ENCODE measurements at places on chromosomes 2 and 18.

- no peak for DNase-seq
Measured at GRCh38 chr2:200498402-200499162, 11.3 kb downstream of the KCTD18 start.

DNA sequence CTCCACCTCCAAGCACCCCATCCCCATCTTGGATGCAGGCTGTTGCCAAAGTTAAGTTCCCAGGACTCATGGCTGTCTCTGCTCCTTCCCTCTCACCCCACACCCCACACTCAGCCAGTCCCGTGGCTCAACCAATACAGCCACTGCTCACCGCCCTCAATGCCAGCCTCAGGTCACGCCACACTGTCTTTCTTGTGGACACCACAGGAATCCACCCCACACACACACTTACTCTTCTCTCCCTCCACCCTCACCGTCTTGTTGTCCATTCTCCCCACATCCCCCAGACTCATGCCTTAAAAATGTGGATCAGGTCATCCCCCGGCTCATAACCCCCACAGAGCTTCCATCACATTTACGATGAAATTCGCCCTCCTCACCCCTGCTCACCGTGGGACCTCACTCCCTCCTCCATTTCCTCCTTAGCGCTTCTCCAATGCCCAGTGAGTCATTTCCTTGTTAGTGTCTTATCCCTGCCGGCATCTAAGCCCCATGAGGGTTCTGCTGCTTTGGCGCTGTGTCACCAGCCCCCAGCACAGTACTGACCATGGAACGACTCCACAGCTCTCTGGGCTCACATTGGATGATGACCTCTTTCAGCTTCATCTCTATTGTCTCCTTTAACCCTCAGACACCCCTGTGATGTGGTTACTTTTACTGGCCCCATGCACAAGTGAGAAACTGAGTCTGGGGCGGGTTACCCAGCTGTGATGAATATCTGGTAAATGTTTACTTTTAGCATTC, 13.8 kb downstream of the MLPH start:
- DNase-seq: no peak

GRCh38 chr18:42242758-42243157, 287.7 kb downstream of the PIK3C3 start:
- no peak for DNase-seq

DNA sequence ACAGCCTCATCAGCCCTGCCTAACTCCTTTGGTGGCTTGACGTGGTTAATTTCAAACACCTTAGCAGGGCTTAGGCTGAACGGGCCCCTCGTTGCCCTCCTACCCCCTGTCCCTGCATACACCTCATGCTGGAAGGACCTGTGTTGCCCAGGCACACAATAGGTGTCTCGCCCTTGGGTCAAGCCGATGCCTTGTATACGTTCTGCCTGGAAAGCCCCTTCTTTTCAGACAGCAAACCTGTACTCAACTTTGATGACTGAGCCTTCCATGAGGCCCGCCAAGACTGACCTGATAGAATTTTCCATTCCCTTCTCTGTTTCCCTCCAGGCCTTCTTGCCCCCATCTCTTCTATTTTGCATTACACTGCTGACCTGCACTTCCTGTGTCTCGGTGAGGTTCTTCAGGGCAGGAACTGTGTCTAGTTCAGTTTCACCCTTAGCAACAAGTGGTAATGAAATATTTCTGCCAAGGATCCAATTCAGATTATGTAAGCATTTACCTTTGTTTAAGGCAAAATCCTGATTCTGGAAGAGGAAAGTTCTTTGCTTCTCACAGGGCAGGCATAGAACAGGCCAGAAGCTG, 7.9 kb downstream of the GREB1 start:
- DNase-seq: no peak

- DNase-seq: no peak
Measured at GRCh38 chr2:55120634-55121359, 70.5 kb upstream of the RTN4 start.

- DNase-seq: no peak
Measured at GRCh38 chr2:233346376-233346775, 7.9 kb upstream of the DGKD start.

GRCh38 chr2:199932312-199932855, 21.3 kb downstream of the C2orf69 start:
- no peak for DNase-seq

- DNase-seq: no peak
Measured at GRCh38 chr2:109206569-109207146, 77.7 kb downstream of the SH3RF3 start.

GRCh38 chr2:226728996-226729395, 70.6 kb downstream of the IRS1 start:
- DNase-seq: no peak

DNA sequence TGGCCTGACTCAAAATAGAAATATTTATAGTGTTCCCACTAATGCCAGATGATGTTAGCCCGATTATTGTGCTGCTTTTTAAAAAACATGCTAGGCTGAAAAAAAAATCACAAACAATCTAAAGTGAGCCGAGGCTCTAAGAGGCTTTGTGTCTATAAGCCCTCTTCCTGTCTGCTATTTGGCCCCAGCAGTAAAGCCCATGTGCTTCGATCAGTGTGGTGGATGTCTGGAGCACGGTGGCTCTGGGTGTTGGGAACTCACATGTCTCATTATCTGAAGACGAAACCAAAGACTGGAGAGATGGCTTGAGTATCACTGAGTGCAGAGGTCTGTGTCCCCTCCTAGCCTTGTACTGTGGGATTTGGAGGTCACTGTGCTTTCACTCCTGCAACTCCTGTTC, 55.1 kb downstream of the INO80C start:
- no peak for DNase-seq

GRCh38 chr18:50071397-50071796, 123.5 kb downstream of the MYO5B start:
- no peak for DNase-seq

GRCh38 chr2:223101340-223102039, 49.5 kb downstream of the KCNE4 start:
- no peak for DNase-seq

GRCh38 chr2:42906111-42906556, 113.8 kb upstream of the HAAO start:
- no peak for DNase-seq

DNA sequence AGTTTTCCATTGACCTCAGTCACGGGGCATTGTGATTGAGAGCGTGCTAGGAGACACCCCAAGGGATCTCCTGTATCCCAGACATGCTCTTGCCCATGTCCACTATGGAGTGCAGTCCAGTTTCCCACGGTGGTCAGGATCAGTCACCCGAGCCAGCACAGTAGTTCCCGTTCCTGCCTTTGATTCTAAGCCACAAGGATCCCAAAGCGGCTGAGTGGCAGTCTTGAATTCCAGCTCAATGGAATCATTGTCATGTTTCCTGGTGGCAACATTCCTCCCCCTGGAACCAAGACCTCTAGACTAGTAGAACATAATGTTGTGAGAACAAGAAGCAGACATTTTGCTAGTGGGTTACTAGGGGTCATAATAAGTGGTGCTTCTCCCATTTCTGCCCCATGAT, 154.3 kb downstream of the SEPTIN10 start:
- no peak for DNase-seq

DNA sequence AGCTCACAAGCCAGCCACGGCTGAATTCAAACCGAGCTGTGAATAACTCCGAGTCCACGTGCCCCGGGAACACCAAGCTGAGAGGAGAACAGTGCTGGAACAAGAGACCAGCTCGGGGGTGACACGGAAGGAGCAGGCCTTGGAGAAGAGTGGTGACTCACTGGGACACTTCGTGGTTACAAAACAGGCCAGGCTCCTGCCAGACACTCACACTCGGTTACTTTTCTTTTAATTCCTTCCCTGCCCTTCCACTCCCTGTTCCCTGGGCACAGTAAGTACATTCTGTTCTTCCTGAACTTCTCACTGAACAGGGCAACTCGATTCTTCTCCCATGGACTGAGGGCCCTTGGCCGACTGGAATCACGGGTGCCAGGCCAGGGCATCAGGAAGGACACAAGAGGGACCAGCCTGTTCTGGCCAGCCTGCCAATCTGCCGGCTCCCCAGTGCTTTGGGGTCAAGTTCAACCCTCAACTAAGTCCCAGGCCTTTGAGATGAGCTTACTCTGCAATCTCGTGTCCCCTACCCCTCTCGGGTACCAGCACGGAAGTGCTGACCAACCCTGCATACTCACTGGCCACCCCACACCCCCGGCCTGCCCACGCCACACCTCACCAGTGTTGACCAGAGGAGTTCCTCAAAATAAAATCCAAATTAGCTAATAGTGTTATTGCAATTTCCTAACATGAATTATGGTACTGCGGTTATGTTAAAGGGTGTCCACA, 87.5 kb downstream of the TFCP2L1 start:
- no peak for DNase-seq

GRCh38 chr2:84782717-84783442, 98.0 kb downstream of the TRABD2A start:
- no peak for DNase-seq

DNA sequence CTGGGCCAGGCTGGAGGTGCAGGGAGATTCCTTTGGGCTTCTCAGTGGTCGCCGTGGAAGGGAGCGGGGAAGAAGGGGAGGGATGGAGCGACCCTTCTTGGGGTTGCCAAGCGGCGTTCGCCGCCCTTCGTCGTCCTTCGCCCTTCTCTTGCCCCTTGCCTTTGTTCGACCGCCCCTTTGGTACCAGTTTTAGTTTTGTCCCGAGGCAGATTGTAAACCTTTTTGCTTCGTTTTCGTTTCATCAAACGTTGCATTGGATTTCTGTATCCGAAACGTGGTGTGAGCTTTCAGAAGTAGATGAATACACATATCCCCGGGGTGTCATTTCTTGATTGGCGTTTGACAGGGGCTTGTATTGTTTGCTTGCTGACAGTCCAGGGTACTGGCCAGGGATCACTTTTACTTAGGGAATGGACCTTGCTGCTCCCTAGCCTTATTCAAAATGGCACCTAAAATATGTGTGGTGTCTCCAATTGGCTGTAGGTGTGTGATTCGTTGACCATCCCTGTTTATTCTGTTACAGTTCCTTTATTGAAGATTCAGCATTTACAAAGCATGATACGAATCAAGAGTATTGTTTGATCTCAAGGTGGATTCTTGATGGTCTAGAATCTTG, 788 bp downstream of the USP14 start:
- no peak for DNase-seq

DNA sequence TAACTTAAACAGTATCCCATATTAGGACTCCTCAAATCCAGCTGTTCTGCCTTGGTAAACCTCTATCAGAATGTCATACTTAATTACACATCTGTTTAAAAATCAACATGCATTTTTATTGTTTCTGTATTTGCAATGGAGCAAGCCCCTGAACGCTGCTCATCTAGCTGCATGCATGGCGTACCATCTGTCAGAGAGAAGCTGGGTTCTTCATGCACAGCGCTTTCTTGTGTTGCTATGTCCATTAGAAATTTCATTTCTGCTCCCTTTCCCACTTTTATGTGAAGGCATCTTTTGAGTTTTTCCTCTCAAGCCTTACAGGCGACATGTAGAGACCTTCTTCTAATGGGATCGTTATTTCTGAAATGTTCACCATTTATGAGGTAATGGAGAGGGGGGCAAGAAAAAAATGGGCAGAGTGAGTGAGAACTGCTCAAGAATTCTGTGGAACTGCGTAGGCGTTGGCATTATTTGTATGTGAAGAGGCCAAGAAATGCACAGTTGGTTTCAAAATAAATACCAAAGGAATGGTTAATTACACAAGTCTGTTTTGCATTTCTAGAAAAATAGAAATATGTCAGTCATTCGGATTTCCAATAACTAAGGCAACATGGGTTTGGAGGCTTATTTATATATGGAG, 31.6 kb downstream of the INSIG2 start:
- DNase-seq: no peak

GRCh38 chr18:79581406-79581805, 98.2 kb upstream of the CTDP1 start:
- no peak for DNase-seq

DNA sequence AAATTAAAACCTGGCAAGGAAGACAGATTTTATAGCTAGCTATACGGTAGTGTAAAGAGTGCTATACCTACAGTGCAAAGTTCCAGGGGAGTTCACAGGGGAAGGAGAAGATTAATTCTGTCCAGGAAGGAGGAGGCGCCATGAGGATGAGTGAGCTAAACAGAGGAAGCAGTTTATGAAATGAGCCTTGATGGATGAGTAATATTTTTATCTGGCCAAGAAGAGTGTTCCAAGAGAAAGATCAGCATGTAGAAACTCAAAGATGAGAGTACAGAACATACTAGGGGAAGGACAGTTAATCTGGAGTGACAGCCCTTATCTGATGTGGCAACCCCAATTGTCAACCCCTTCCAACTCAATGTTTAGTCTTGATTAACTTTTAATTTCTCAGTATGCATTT, 54.8 kb downstream of the CDH20 start:
- DNase-seq: no peak

- DNase-seq: no peak
Measured at GRCh38 chr2:235046589-235046988, 94.8 kb downstream of the SH3BP4 start.

GRCh38 chr2:28539118-28539541, 43.3 kb downstream of the PLB1 start:
- no peak for DNase-seq

- no peak for DNase-seq
Measured at GRCh38 chr2:8598295-8599165, 83.3 kb upstream of the ID2 start.

DNA sequence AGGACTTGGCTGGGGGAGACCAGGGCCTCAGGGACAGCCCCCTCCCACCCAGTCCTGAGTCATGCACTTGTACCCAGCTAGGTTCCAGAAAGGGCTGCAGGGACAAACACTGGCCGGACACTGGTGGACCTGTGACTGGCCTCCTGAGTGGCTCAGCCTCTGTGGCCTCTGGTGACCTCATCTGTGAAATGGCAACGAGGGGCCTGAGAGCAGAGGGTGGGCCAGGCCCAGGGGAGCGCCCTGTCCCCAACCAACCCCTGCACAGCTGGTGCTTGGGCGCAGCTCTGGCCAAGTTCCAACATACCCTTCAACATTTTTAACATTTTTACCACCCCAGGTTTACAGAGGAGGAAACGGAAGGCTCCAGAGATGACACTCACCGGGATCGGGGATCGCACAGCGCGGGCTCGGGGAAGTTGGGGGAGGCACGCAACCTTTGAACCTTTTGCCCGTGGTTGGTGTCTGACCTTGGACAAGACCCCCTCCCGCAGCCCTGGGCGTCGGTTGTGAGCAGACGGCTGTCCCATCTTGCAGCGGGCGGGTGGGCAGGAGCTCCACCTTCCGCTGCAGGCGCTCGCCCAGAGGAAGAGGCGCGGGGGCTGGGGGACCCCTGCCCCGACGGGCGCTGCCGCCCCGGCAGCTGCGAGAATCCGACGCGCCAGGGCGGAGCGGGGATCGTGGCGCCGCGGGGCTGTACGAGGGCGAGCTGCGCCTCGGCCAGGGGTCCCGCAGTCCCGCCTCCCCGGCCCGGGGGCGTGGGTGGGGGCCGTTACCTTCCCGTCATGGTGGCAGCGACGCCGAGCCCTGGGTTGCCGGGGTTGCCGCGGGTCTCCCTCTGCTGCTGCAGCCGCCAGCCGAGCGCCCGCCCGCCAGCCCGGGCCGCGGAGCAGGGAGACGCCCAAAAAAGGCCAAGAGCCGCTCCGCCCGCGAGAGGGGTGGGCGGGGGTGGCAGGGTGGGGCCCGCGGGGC, 805 bp downstream of the LIMS2 start:
- DNase-seq: no peak

All from NCI-H1417 treated with DMSO at 0.1 percent for 48 hours (cell line).